ENCODE measurements at places on chromosomes 2 and 18.

- DNase-seq: no peak
These were observed 91.5 kb upstream of the RNF152 start for GRCh38 chr18:61984349-61984748.

GRCh38 chr2:119668546-119668945 lies 10.5 kb upstream of the TMEM177 start:
- no peak for DNase-seq

GRCh38 chr2:249538-250042 lies 14.2 kb downstream of the SH3YL1 start:
- no peak for DNase-seq

DNA sequence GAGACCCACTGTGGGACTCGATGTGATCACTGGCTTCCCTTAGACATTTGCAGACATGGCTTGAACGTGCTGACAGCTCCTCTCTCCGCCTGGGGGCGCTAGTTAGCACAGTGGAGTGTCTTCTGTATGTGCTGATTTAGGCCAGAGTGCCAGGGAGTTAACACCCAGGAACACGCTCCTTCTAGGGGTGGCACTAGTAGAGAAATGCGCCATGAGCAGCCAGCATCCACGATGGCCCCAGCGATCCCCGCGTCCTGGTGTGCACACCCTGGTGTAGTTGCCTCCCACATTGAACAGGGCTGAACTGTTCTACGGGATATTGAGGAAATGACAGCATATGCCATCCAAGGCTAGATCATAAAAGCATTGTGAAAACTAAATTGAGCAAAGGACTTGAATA lies 11.4 kb upstream of the NMUR1 start:
- peak; percentile 82 for DNase-seq

DNA sequence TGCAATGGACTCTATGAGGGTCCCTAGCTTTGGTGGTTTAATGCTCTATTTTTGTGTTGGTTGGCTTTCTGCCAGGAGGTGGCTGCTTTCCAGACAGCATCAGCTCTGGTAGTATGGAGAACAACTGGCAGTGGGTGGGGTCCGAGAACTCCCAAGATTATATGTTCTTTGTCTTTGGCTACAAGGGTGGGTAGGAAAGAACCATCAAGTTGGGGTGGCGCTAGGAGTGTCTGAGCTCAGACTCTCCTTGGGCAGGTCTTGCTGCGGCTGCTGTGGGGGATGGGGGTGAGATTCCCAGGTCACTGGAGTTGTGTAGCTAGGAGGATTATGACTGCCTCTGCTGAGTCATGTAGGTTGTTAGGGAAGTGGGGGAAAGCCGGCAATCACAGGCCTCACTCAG lies 976.1 kb upstream of the GYPC start:
- DNase-seq: no peak
